ENCODE measurements at places on chromosomes 7 and 10.

DNA sequence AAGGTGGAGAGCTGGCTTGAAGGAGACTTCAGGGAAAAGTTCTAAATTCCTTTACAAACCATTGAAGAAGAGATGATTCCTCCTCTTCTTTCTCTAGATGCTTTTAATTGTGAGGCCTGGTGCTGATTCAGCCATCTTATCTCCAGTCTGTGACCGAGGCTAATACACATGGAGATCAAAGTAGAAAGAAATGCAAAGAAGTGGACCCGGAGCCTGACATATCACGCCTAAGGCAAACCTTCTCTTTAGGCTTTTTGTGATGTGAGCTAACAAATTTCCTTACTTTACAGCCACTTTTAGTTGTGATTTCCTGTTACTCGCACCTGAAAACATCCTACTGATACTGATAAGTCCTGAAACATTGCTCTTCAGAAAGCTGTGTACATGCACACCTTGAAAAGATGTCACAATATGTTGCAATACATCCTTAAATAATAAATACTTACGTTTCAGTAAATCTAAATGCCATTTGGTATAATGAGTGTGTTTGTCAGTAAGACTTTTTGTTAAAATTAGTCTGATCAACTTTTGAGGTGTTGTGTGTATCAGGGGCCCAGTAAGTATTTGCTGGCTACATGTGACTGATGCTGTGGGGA lies 192.4 kb downstream of the BAMBI start:
- DNase-seq = no peak

DNA sequence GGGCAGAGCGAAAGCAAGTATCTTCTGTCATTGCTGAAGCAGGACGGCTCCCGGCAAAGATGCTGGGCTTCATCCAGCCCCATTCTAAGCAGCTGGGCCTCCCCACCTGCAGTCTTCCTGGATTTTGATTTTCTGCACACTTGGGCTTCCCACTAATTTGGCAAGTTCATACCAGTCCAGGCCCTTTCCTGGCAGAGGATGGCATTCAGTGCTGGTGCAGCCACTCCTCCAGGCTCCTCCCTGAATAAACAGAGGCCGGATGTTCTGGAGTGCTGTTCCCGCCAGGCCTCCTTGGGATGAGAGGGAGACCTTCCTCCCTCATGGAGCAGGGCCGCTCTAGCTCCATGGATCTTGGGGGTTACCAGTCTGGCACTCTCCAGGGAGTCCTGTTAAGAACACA lies 3.4 kb downstream of the BAG3 start:
- DNase-seq = no peak

GRCh38 chr10:131644864-131645658 lies 255.7 kb upstream of the PPP2R2D start:
- DNase-seq = no peak

DNA sequence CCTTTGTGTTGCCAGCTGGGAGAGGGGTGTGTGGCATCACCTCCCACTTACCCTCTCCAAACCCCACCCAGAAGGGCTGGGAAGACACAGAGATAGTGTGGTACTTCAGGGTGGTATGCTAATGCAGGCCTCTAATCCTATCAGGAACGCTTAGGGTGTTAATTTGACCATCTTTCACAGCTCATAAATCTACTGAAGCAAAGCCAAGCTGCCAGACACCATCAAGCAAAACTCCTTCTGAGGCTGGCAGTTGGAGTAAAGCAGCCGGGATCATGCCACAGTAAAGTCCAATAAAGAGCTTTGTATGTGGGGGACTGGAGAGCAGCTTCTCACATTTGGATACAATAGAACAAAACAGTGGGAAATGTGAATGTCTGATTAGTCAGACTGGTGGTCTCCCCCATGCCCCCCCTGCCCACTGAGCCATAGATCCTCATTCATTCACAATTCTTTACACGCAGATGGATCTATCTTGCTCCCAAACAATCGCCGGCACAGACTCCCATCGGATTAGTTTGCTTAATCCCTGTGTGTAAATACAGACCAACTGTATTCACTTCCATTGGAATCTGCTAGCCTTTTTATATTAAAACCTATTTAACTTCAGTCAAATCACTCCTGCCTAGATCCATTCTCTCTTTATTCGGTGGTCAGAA lies 29.6 kb downstream of the FGFBP3 start:
- no peak for DNase-seq

DNA sequence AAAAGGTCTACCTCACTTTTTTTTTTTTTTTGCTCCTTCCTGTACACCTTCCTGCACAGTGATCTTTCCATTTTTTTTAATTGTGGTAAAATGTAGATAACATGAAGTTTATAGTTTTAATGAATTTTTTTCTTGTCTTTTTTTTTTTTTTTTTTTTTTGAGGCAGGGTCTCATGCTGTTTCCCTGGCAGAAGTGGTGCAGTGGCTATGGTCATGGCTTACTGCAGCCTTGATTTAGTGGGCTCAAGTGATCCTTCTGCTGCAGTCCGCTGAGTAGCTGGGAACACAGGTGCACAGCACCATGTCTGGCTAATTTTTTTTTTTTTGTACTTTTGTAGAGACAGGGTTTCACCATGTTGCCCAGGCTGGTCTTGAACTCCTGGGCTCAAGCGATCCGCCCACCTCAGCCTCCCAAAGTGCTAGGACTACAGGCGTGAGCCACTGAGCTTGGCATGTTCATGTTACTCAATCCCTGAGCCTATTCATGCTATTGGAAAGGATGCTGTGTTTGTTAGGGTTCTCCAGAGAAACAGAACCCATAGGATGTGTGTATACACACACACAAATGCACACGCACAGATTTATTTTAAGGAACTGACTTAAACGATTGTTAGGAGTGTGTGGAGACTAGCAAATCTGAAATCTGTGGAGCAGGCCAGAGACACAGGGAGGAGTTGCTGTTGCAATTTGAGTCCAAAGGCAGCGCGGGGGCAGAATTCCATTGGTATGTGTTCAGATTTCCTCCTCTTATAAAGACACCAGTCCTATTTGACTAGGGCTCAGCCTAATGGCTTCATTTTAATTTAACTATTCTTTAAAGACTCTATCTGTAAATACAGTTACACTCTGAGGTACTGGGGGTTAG lies 29.1 kb downstream of the GALNT11 start:
- no peak for DNase-seq

DNA sequence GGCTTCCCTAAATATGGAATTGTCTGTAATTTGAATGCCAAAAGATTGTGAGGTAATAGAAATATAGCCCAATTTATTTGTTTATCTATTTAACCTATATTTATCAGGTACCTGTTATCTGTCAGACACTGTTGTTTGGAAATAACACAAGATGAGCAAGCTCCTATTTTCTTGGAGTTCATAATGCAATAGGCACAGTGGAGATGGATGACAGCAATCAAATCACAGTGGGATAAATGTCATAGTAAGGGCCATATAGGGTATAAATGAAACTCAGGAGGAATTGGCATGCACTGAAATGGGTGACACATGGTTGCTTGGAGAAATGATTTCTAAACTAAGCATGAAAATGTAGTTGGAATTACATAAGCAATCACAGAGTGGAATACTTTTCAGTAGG lies 761.8 kb upstream of the MBL2 start:
- DNase-seq = no peak

DNA sequence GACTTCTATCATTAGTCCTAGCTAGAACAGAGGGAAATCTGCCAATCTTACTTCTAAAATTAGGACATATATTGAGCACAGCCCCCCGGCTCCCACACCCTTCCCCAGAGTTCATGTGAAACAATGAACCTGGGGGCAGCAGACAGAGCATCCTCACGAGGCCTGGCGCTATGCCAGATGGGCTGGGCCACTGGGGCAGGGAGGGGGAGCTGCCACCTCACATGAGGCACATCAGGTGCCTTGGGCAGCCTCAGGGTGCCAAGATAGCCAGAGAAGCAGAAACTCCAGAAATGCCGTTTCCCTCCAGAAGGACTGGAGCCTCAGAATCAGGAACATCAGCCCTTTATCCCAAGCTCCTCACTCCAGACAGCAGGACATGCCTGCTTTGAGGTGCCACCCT lies 92.8 kb upstream of the LANCL2 start:
- DNase-seq = no peak

DNA sequence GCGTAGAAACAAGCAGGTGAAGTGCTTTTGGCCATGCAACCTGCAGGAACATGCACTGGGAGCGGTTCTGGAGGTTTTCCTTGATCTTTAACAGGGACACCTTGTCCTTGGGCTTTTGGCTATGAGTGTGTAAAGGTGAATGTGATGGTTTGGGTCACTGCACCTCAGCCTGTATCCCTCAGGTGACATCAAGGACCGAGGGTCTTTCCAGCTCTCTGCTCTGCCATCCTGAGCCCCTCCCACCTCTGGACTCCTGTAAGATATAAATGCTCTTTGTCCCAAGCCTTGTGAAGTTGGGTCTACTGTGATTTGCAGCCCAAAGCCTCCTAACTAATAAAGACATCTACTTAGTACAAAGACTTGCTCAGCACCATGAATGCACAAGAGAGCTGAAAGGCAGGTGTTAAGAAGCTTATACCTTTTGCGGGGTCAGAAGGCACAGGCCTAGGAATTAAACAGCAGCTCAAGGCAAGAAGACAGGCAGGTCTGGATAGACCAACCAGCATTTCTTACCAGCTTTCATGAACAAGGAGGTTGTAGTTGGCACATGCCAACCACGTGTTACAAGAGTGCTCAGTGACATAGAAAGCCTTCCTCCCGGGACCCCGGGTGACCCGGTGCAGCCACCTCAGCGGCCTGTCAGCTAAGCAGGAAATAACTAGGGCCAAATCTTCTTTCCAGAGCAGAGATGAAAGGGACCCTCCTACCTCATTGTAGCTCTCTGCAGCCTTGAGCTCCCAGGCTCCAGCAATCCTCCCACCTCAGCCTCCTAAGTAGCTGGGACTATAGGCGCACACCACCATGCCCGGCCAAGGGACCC lies 89.9 kb downstream of the CARD11 start:
- DNase-seq = peak; percentile 13

DNA sequence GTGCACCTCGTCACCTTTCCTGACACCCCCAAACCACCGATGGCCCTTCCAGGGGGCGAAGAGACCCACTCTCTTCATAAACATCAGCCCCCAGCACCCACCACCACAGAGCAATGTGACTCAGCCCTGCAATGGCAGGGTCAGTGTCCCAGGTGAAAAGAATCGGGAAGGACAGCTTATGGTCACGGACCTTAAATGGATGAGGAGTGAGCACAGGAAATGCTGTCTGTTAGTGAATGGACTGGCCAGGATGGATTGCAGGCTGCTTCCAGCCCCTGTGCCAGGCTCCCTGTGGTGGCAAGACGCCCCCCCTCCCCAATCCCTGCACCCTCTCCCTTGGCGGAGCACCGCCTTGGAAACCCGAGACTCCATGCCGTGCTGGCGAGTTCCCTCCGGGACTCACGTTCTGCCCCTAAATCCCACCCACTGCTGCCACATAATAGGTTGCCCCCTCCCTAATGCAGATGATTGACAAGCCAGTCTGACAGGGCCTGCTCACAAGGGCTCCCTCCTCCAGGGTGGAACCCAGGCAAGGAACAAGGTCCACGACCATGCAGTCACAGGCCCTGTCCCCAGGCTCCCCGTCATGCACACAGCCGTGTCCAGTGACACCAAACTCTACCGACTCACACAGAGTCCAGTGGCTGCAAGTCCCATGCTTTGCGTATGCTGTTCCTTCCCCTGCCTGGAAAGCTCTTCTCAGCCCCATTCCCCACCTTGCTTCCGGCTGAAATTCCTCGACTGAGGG lies 7.3 kb downstream of the ASB13 start:
- DNase-seq = no peak

DNA sequence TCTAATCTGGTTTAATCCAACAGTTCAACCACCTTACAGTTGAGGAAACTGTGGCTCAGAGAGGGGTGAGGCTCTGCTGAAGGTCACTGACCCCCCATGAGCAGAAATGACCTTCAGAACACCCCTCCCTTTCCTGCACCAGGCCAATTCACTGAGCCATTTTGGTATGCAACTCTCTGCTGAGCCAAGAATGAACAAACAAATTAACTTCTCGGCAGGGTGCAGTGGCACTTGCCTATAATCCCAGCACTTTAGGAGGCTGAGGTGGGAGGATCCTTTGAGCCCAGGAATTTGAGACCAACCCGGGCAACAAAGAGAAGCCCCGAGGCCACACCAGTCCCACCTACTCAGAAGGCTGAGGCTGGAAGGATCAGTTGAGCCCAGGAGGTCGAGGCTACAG lies 29.8 kb downstream of the PDGFA start:
- no peak for DNase-seq

GRCh38 chr7:91025906-91026390 lies 238.3 kb upstream of the FZD1 start:
- no peak for DNase-seq

GRCh38 chr7:42139751-42140150 lies 97.3 kb downstream of the GLI3 start:
- DNase-seq = no peak

DNA sequence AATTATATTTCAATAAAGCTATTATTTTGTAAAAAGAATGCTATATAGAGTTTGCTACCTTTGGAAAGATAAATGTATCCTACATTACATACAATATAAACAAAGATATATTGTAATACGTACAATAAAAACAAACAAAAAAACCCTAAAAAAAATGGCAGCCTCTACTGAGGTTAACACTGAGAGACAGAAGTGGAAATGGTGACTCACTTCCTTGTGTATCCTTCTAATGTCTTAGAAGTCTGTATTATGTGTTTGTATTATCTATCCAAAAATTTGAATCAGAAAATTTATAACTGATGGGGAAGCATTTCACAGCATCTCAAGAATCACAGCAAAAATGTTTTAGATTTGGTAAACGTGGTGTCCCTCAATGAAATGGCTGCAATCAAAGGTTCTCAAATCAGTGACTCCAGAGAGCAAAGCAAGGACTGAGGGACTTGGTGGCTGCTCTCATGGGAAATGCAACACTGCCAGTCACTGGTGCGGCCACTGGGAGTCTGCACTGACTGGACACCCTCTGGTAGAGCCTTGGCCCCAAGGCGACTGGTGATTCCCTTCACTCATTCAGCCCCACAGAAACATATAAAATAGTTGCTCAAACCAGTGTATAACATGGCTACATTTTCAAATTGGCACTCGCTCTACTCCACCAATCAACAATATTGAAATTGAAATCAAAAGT lies 53.8 kb downstream of the PANK1 start:
- no peak for DNase-seq

GRCh38 chr10:122292376-122292775 lies 21.3 kb downstream of the BTBD16 start:
- DNase-seq = no peak

- no peak for DNase-seq
These were observed 2.8 kb upstream of the OR6V1 start for GRCh38 chr7:143049362-143049761.

DNA sequence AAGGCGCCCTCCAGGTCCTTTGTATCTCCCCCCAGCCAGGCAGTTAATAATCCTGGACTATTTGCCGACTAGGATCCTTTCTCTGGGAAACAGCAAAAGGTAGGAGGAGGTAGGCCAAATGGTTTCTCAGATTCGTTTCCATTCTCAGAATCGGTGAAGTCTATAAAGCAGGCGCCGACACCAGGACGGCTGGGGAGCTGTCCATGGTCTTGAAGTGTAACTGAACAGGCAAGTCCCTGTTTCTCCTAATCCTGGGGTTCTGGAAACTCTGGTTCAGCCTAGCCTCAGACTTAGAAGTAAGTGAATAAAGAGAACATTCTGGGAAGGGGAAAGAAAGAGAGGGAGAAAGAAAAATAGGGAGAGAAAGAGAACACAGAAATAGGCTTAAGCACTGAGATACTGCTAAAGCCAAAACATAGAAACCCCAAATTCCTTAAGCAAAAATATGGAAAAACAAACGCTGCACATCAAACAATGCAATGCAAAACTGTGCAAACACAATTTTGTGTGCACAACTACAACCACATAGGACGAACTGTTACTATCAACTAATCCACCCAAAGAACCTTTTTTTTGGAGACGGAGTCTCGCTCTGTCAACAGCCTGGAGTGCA lies 11.1 kb upstream of the INA start:
- DNase-seq = peak; percentile 30

- DNase-seq = no peak
These were observed 82.6 kb downstream of the CACNB2 start for GRCh38 chr10:18222866-18223265.
